Omental fat pad (tissue), 4 donors: ENCODE measurements at places on chromosomes 12 and 14. TPM values are rescaled to one million over a fixed set of nuclear protein-coding genes. Genes with fewer than 3 reads are reported as not detected.

GRCh38 chr12:92971859-92972524, 42.9 kb upstream of the EEA1 start:
- DNase-seq, result no peak

The ETFBKMT gene
- 2.4 TPM for total RNA-seq

The MMP17 gene
- total RNA-seq, result 3.8 TPM

The FAM181A gene
- total RNA-seq, result not detected

DNA sequence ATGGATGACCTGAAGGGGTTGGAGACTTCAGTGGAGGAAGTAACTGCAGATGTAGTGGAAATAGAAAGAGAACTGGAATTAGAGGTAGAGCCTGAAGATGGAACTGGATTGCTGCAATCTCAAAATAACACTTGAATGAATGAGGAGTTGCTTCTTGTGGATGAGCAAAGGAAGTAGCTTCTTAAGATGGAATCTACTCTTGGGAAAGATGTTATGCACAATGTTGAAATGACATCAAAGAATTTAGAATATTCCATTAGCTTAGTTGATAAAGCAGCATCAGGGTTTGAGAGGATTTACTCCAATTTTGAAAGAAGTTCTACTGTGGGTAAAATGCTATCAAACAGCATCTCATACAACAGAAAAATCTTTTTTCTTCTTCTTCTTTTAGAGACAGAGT, 186.4 kb upstream of the PRKD1 start:
- DNase-seq, result no peak

DNA sequence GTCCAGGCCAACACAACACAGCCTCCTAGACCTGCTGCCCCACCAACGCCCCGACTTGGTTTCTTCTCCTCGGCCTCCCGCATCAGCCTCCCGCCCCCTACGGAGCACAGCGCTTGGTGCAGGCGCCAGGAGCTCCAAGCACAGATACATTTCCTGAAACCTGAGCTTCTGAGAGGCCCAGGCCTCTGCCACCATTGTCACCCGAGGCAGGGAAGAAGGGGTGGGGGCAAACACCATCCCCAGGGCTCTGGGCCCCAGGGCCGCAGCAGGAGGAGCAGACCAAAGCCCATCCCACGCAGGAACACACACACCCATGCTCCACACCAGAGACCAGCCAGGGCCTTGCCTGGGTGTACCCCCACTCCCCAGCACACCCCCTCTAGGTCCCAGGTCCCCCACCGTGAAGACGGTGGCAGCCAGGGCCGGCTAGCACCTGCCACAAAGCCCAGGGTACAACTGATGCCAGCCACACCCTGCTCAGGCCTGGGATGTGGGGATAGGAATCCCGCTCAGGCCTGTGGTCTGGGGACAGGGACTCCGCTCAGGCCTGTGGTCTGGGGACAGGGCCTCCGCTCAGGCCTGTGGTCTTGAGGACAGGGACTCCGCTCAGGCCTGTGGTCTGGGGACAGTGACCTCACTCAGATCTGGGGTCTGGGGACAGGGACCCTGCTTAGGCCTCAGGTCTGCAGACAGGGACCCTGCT, 5.4 kb downstream of the JAG2 start:
- no peak for DNase-seq

GRCh38 chr14:22512106-22512814, 76.8 kb downstream of the DAD1 start:
- no peak for DNase-seq

The ERO1A gene
- total RNA-seq, result 32.5 TPM

The GLS2 gene
- total RNA-seq, result 2.6 TPM

The FAM161B gene
- 6.5 TPM for total RNA-seq

DNA sequence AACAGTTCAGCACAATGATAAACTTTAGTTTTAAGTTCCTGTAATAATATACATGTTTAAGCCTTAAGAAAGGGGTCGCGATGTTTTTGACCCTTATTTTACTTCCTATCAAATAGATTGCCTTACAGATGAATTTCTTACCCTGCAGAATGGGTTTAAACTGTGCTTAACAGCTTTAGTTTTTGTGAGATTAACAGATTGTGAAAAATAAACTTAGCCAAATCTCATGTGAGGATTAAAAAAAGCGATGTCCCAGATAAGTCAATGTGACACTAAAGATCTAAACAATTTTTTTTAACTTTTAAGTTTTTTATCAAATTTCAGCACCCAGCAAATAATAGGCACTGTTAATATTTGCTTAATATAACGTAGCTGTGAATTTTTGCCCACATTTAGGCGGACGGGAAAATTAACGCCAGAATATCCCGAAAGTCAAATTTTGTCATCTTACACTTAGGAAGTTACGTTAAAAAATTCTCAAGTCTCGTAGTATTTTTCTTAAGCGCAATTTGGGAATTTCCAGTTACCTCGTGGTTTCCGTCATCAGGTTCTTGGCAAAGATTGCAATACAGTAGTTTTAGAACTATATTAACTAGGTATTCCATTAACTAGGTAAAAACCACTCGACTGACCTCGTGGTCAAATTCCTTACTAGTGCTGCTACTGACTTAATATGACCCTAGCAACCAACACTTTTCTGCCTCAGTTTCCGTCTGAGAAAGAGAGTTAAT, 1.2 kb downstream of the HNRNPC start:
- DNase-seq, result no peak

DNA sequence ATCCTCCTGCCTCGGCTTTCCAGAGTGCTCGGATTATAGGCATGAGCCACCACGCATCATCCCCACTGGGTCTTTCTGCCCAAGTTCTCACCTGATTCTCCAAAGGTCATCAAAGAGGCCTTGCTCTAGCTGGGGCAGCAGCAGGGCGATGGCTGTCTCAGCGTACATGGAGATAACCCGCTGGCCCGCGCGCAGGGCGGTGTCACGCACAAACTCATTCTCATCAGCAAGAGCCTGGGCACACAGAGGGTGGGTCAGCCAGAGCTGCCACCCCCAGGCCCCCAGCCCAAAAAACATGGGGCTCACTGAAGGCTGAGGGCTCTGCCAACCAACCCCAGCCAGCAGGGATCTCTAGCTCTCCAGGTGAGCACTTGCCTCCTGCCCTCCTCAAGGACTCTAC, 27.7 kb upstream of the RAB35 start:
- DNase-seq, result no peak

DNA sequence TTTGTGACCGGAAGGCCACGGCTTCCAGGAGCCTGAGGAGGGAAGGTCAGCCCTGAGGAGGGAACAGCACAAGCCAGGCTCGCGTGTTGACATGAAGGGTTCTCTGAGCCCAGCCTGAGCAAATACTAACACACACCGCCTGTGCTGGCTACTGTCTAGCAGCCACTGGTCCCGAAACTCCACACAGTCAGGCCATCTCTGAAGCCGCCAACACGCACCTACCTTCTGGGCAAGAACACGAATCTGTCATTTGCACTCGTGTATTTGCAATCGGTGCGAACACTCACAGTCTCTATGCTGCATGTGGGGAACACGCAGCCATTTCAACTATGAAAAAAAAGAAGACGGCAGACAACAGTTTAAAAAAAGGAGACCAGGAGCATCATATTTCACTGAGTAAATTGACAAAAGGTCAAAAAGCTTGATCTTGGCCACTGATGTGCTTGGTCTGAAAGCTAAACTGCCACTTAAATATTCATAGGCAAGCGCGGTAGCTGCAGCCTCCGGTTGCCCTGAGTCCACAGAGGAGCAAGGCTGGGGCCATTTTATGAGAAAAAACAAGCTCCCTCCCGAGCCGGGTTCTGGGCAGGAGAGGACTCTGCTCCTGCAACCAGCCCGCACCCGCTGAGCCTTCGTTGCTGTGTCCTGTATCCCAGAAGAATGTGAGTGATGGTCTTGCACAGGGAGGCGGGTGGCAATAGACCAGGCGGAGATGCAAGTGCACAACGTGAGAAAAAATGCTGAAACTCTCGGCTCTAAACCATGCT, 57.8 kb downstream of the RIMBP2 start:
- no peak for DNase-seq

GRCh38 chr14:88503754-88504406, 50.9 kb downstream of the PTPN21 start:
- DNase-seq, result no peak

DNA sequence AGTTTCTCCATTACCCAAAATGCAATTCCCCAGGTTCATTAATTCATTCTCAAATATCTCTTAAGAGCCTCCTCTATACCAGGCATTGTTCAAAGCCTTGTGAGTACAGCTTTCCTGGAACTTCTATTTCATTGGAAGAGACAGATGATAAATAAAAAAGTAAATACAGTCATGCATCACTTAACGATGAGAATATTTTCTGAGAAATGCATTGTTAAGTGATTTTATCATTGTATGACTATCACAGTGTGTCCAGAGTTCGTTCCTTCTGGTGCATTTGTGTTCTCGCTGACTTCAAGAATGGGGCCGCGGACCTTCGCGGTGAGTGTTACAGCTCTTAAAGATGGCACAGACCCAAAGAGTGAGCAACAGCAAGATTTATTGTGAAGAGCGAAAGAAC, 66.0 kb downstream of the ANO4 start:
- no peak for DNase-seq

The CCND2 gene
- 116 TPM for total RNA-seq

The KLRF2 gene
- not detected for total RNA-seq

The PLCZ1 gene
- total RNA-seq, result not detected
